GM06990 (cell line): ENCODE measurements at places on chromosomes 2 and 18.

DNA sequence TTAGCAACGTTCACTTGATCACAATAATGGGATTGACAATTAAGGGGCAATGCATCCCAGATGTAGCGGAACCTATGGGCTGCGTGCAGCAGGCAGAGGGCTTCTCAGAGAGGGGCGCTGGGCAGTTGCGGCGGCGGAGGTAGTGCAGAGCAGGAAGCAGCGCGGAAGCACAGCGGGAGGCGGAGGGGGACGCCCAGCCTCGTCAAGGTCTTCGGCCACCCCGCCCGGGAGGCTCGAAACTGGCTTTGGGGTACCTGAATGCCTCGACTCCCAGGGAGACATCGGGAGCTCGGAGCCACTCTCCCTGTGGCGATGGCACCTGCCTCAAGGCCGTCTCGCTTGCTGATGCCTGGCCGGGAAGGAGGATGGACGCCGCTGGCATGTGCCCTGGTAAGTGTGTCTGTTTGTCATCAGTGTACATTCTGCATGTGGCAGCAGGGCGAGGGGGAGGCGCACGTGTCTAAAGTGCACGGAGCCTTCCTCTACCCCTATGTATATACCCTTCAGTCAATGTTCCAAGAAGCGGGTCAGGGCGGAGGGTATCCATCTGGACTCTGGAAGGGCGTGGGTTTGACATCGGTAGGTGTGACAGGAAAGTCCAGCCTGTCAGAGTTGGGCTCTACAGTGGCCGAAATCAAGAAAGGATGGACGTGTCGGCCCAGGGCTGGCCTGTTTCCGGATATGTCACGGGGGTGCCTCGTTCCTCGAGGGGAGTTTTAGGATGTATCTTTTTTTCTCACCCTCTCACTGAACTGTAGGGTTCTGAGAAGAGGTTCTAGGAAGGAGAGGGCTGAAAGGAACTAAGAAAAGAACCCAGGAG is 7.5 kb upstream of the SP9 start:
- DNase-seq = peak; percentile 28

DNA sequence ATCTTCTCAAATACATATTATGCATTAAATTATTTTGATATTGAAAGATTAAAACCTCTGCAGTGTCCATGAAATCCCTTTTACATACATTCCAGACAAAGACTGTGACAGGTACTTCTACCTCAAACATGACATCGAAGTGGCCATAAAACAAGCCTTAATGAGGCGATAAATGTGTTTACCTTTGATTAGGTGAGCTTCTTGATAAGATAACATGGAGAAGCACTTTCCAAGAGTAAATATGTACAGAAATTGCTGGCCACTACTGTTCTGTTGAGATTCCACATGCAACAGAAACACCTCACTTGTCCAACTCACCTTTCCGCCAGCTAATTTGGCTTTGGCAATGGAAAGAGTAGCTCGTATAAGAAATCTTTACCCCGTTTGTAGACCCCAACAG is 55.2 kb downstream of the ZEB2 start:
- no peak for DNase-seq

DNA sequence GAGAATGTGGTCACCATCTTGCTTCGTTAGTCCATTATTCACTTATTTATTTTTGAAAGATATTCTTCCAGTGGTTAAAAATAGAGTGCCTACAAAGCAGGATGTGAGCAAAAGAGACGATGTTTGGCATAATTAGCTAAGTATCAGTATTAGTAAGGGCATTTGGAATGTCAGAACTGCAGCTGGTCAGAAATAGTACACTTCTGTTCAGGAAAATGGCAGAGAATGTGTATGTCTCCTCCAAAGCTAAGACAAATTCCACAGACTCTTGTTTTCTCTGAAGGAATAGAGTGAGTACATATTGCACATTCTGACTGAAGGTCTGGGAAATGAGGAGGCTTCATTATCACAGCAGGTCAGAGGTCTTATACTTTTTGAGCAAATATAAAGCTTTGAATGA is 209.0 kb downstream of the L3MBTL4 start:
- DNase-seq = no peak

GRCh38 chr2:237669628-237670392 is 42.4 kb downstream of the LRRFIP1 start:
- DNase-seq = peak; percentile 50

DNA sequence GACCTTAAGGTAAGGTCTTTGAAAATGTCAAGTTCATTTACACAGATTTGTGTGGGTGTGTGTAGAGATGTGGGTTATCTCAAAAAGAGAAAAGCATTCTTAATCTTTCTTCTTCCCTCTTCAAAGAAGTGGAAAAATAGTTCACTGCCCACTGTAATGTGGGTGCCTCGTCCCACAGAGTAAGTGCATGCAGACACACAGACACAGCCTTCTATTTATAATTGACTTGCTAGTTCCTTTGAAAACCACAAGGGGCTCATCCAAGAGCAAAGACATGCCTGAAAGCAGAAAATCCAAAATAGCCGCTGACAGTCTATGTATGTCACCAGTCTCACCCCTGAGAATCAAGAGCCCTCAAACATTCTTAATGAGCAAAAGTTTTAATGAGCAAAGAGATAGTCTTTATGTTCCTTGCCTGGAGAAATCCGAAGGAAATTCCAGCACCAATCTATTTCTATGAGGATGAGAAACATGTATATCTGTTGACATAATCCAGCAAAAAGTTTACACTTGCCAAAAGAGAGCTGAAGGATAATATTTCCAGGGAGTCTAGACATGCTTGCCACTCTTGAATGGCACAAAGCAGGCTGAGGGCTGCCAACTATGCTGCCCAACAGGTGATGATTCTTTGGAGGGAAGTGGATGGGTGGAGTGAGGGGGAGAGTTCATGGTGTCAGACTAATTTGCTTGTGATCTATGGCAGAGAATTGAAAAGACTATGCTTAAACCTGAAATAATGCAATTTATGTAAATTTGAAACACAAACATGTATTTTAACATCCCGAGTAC is 93.9 kb downstream of the ACVR1 start:
- DNase-seq = no peak

DNA sequence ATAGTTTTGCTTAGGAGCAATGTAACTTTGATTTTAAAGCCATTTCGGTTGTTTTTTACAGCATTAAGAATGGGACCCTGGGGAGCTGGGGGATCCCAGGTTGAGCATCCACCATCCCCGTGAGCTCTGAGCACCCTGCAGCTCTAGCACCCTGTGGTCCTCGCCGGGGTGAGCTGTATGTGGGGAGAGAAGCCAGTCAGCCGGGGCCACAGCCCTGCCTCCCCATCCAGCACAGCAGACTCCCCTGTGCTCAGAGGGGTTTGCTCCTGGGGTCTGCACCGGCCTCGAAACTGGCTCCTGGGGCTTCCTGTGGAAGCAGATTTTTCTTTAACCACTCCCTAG is 1.3 kb downstream of the COL6A3 start:
- no peak for DNase-seq

DNA sequence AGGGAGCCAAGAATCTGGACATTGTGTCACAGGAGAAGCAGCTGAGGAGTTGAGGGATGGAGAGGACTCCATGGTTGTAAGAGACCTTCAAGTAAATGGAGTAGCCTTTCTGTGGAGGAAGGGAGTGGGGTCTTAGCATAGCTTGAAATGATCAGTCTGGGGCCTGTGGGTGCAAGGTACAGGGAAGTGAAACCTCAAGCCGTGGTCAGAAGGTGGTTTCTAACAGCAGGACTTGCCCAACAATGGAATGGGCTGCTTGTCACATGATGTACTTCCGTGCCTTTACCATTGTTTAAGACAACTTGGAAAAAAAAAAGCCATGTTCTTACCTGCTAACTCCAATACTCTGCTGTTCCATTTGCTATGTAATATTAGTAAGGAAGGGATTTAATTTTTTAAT is 140.7 kb downstream of the LDLRAD4 start:
- no peak for DNase-seq

DNA sequence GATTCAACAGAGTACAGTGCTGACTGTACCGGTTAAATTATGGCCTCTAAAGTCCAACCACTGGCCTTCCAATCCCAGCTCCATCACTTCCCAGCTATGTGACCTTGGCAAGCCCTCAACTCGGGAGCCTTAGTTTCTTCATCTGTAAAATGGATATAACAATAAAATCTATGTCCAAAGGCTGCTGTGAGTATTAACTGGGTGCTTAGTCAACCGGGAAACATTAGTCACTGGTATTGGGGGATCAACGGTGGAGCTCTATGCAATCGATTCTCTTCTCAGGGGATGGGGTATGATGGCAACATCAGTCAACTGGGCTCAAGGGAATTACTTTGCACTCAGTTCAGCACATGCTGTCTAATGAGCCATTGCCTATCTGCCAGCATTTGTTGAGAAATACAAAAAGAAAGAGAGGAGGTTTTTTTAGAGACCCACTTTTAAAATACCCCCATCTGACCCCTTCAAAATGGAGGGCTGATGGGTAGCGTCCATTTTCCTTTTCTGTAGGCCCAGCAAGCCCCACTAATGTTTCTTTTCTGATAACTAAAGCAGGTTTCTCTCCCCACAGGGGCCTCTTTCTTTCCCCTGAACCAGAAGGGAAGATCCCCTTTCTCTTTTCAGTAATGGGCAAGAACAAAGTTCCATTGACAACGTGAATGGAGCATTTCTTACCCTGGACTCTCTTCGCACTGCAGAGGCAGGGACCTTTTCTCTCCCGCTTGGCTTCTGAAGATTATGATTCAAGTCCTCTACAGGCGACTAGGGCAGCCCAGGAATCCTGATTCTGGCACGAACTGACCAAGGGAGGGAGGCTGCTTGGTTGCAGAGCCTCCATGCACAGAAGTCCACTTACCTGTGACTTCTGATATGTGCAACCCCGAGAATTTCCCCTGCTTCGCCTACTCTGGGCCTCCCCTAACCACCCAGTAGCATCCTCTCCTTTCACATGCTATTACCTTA is 8.7 kb upstream of the AGFG1 start:
- no peak for DNase-seq

- DNase-seq = no peak
Observed at GRCh38 chr18:48404716-48405507, 4.3 kb downstream of the ZBTB7C start.
